ENCODE measurements at places on chromosomes 1 and 21.

GRCh38 chr1:236451796-236452373, 57.8 kb downstream of the EDARADD start:
- no peak for DNase-seq

- DNase-seq, result no peak
These were observed 54.7 kb downstream of the B3GALT5 start for GRCh38 chr21:39667353-39667891.

DNA sequence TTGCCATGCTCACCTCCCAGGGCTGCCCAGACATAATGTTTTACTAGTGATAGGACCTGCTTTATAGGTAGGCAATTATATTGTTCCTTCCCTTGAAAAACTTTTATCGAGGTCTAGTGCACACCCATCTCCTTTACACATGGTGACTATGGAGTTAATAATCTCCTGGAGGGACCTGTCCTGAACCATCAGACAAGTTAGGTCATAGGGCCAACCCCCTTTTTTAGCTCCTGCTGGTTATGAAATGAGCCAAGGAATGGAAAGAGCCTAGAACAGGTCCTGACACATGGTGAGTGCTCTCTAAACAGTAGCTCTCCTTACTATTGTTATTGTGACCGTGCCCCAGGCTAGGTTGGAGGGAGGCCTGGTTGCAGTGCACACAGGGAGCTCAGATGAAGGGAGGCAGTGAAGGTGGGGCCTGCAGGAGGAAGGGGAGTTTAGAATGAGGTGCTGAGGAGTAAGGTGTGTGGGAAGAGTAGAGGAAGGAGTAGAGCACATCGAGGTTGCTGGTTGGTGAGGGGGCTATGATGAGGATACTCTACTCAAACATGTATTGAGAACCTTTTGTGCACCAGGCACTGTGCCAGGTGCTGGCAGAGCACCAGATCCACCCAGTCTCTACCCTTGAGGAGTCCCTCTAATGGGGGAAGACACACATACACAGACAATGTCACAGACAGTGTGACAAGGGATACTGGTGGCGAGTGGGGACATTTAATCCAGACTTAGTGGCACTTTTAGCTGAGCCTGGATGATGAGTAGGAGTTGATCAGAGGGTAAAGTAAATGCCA, 14.1 kb upstream of the LMNA start:
- no peak for DNase-seq

GRCh38 chr1:111723871-111724270, 15.3 kb downstream of the INKA2 start:
- DNase-seq, result no peak

- DNase-seq, result no peak
These were observed 18.8 kb downstream of the JUN start for GRCh38 chr1:58765006-58765405.

Measured in fibroblast of the conjunctiva (primary cell).